ENCODE measurements at places on chromosomes 12 and 14.

GRCh38 chr14:86243158-86243557, 713.2 kb downstream of the FLRT2 start:
- no peak for DNase-seq

DNA sequence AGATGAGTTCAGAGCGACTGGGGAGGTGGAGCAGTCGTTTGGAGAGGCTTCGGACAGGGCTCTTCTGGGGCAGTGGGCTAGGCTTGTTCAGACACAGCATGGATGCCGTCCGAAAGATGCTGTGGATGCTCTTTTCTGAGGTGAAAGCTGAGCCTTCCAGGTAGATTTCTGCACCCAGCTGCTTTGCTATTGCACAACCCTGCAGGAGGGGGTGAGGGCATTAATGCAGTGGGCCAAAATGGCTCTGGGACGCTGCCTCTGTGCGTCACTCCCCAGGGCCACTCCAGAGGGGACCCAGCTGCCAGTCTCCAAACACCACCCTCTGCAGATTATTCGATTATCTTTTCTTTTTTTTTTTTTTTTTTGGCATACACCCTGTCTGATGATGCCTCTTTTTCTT, 6.1 kb upstream of the DDX23 start:
- DNase-seq = no peak

DNA sequence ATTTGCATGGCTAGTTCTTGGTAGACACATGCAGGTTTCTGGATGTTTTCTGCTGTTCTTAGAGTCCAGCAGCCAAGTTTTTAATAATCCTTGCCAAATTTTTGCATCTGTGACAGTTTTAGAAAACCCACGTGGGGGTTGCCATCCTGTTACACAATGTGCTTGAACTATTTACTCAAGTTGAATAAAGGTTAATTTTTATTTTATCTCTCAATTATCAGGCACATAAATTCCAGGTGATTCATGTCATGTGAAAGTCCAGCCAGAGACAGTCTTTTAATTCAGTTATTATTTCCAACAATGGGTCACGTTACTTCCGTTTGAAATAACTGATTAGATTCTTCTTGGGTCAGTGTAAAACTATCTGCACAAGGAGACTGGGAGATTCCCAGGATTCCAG, 15.7 kb downstream of the MYRFL start:
- DNase-seq = no peak

GRCh38 chr12:15289192-15289591, 33.1 kb upstream of the PTPRO start:
- DNase-seq = no peak

DNA sequence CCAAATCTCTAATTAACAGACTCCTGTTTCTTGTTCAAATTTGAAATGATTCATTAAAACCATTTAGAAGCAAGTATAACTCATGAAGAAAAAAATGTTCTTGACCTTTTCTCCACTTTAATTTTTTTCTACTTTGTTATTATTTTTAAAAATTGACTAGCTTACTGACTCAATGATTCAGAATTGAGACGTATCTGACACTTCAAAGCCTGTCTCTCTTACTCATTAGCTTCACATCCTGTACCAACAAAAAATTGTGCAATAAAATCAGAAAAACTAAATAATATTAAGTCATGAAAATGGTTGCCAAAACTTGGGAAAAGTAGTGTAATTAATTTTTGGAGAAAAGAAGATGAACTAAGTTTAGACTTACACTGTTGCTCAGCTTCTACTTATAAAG, 331.2 kb downstream of the SLC16A7 start:
- DNase-seq = no peak

- DNase-seq = no peak
Measured at GRCh38 chr14:73441286-73441685, 17.1 kb downstream of the NUMB start.

DNA sequence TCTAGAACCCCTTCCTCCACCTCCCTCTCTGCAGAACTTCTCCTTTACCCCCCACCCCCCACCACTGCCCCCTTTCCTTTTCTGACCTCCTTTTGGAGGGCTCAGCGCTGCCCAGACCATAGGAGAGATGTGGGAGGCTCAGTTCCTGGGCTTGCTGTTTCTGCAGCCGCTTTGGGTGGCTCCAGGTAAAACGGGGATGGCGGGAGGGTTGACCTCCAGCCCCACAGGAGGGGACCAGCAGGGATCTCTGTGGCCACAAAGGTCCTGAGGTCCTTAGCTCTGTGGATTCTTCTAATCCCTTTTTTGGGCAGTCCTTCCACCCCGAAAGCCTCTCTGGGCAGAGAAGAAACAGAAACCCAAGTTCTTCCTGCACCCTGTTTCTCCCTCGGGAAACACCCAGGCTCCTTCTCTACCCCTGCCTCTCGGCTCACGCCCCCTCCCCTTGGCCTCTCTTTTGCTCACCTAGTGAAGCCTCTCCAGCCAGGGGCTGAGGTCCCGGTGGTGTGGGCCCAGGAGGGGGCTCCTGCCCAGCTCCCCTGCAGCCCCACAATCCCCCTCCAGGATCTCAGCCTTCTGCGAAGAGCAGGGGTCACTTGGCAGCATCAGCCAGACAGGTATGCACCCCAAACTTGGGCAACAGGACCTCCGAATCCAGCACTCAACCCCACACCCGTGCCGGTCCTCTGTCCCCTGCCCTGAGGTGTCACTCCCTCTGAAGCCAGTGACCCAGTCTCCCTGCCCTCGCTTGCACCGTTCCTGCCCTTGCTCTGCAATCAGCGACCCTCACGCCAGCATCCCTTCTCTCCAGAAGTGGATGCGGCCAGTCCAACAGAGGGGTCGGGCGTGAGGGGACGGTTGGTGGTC, 638 bp downstream of the LAG3 start:
- no peak for DNase-seq

- peak; percentile 61 for DNase-seq
Measured at GRCh38 chr12:103627189-103627855, 40.2 kb downstream of the STAB2 start.

DNA sequence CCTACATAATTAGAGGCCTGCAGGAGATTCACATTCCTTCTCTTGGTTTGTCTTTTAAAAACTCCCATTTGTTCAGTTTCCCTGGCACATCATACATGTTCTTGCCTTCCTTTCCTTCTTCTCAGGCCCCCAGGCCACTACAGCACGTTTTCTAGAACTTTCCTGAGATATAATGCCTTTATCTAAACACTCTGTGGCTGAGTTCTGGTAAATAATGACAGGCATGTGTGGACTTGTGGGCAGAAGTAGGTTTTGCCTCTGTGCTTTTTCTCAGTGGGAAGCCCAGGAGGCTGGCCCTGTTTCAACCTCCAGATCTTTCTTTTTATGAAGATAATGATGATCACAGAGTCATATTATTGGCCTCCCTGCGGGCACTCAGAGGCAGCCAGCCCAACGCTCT, 117.2 kb downstream of the TMX1 start:
- DNase-seq = no peak

- no peak for DNase-seq
Measured at GRCh38 chr14:89393222-89393745, 23.7 kb downstream of the FOXN3 start.

GRCh38 chr14:24160499-24160849, 591 bp upstream of the IRF9 start:
- DNase-seq = no peak

- no peak for DNase-seq
Measured at GRCh38 chr14:34794941-34795340, 80.2 kb downstream of the BAZ1A start.

DNA sequence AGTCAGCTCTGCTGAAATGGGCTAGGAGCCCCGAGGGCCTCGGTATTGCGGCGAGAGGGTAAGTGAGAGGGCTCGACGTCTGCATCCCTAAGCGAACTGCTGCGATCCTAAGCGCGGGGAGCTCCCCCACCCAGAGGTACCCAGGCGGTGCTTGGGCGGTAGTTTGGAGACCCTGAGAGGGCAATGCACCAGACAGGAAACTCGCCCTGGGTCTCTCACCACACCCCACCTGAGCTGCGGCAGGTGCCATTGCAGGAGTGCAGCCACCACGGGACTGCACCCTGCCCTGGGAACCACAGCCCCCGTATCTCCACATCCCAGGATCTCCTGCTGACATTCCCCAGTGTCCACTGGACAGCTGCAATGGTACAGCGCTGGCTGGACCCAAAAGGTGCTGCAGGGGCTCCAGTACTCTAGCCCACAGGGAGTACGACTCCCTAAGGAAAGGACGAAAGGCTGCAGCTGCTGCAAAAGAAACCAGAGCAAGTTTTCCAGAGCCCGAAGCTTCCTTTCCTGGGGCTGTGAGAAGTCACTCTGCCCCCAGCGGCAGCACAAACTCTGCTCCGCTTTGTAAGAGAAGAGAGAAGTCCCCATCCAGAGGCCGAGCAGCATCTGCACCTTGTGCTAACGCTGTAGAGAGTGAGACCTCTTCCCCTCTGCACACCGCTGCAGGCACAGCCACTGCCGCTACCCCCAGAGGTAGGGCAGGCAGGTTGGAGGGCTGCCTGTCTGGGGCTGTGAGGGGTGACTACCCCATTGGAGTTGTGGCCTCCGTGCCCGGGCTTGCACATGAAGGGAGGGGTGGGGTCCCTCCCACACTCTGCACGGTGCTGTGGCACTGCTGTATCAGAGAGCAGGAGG, 31.1 kb upstream of the MON2 start:
- DNase-seq = no peak

DNA sequence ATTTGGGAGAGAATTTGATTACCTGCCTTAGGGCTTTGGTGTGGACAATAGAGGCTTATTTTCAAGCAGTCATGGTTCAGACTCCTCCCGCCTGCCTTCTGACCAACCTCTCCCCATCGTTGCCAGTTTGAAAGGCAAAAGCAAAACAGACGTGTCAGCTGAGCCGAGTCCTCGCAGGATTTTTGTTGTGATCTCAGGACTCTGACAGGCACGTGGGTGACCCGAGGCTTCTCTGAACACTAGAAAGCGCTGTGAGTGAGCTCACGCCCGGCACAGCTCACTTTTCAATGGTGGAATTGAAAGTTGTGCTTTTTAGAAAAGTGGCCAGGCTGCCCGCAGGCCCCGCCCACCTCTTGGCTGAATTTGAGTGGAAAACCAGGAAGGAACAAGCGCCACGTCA, 130.1 kb downstream of the GLT1D1 start:
- DNase-seq = no peak

DNA sequence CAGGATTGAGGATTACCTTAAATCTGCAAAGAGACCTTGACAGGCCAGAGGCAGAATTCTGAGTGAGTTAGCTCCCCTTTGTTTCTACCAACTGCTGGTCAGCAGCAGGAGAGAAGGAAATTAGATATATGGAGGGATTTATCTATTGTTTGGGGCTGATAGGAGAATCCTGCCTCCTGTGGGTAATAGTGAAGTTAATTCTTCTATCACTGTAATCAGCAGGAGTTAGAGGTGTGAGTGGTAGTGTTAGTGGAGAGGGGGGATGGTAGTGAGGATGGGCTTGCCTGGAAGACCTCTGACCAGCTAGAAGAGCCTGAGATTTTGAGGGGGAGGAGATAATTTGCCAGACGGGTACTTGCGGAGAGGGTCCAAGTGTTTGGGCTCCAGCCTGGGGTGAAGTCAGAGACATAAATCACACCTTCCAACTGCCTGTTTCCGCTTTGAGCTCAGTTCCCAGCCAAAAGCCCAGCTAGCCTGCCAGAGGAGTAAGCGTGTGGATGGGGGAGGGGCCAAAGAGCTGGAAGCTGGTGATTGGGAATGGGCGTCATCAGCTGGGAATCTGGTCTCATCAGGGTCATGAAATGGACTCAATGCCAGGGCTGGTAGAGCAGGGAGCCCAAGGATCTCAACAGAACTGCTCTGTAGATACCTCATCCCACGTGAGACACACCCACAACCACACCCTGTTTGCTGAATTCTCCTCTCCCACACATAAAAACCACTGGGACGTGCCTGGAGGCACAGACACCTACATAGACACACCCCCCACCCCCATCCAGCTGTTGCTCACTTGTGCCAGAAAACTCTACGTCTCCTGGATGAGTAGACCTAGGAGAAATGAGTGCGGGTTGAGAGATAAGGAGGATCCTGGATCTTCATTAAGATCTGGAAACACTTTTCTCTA, 13.1 kb upstream of the ITGA5 start:
- DNase-seq = no peak

DNA sequence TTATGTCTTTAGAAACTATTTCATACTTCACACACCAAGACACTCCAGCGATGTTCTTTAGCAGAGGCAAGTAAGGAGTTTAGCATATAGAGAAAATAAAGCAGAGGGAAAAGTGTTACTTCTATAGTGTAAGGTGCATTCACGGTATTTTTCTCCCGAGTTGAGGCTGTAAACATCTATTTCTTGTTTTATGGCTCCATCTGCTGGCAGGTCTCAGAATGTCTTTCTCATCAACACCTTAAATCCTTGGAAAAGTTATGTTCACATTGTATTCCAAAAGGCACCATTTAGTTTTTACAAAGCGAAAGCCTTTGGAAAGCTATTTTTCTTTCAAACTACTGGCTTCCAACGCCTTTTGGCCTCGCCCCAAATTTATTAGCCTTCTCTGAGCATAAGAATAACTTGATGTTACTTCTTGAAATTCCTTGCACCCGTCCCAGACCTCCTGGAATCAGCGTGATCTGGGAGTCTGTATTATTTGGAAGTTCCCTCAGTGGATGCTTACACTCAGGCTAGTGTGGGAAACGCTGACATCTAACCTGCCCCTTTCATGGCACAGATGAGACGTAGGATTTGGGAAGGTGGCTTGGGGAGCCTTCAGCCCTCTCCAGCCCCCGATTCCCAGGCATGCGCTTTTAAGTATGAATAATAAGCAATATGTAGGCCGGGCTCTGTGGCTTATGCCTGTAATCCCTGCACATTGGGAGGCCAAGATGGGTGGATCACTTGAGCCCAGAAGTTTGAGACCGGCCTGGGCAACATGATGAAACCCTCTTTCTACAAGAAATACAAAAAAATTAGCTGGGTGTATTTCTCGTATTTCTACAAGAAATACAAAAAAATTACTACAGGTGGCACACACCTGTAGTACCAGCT, 1.9 kb upstream of the PIWIL1 start:
- peak; percentile 66 for DNase-seq

DNA sequence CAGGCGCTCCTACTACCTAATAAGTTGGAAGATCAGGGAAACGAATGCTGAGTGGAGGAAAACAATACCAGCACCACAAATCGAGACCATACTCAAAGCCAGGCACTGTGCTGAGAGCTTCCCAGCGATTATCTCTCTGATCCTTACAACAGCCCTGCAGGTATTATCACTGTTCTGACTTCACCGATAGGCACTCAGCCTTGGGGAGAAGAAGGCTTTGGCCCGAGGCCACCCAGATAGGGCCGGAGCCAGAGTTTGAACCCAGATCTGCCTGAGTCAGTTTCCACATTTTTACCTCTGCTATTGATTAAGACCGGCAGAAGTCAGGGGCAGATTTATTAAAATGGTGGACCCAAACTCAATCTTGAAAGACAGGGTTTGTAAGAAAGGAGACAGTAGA, 4.9 kb downstream of the SVOP start:
- no peak for DNase-seq

DNA sequence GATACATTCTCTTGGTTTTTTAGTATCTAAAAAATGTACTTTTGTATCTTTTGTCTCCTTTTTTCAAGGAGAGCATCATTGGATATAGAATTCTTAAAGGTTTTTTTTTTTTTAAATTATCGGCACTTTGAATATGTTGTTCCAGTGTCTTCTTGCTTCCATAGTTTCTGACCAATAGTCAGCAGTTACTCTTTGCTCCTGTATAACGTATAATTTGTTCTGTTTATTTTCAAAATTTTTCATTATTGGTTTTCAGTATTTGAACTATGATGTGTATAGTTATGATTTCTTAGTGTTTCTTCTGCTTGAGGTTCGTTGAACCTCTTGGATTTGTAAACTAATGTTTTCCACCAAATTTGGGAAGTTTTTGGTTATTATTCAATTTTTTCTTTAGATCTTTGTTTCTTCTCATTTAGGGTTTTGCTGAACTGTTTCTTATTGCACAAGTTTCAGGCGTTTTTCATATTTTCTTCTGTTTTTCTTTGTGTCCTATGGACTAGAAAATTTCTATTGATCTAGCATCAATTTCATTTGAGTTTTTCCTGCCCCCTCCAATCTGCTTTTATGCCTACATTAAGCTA, 93.9 kb downstream of the PLBD1 start:
- no peak for DNase-seq

Data from NCI-H2029 treated with DMSO at 0.1 percent for 48 hours (cell line).